ENCODE measurements at places on chromosomes 4 and X.

GRCh38 chr4:147737623-147738022, 5.7 kb downstream of the ARHGAP10 start:
- DNase-seq: peak; percentile 58

DNA sequence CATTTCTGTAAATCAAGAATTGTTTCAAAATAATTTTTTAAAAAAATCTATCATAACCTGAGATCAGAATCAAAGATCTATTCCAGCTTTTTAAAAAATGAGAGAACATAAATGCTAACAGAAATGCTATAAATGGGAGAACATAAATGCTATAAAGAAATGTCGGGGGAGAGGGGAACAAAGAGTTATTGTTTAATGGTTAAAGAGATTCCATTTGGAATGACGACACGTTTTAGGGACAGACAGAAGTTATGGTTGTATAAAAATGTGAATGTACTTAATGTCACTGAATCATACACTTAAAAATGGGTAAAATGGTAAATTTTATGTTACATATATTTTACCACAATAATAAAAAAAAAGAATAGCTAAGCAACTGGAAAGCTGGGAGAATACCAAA, 127.1 kb downstream of the ATRX start:
- DNase-seq: no peak

DNA sequence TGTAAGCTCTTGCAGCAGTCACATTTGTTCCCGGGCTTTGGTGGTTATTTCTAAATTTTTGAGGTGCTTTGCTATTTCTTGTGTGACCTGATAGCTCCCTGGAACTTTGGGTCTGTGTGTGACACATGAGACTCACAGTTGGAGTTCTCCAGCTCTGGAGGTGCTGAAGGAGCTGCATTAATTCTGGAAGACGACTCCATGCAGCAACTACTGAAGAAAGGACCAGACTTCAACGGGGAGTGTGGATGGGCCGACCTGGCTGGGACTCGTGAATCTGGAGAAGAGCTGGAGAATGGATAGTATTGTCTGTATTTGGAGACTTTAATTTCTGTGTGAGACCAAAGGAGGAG, 1.5 kb downstream of the MRFAP1 start:
- DNase-seq: no peak

- DNase-seq: no peak
Observed at GRCh38 chrX:2430265-2430825, 70.4 kb downstream of the DHRSX start.

- DNase-seq: no peak
Observed at GRCh38 chrX:19569121-19569805, 54.0 kb upstream of the MAP3K15 start.

DNA sequence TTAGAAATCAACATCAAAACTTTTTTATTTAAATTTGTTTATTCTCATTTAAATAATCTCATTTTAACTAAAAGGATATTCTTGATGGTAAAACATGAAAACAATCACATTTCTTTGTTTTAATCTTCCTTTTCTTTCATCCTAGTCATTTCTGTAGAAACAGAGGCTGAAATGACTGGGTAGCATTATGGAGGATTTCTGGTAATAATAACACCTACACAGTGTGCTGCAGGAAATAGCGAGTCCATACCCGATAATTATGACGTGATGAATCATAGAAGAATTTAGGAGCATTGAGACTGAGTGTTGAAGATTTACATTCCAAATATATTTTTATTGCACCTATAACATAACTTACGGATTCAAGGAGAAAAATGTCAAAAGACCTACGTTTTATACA, 31.4 kb upstream of the BBS12 start:
- DNase-seq: no peak

- DNase-seq: no peak
Observed at GRCh38 chr4:98310867-98311266, 49.7 kb downstream of the RAP1GDS1 start.

DNA sequence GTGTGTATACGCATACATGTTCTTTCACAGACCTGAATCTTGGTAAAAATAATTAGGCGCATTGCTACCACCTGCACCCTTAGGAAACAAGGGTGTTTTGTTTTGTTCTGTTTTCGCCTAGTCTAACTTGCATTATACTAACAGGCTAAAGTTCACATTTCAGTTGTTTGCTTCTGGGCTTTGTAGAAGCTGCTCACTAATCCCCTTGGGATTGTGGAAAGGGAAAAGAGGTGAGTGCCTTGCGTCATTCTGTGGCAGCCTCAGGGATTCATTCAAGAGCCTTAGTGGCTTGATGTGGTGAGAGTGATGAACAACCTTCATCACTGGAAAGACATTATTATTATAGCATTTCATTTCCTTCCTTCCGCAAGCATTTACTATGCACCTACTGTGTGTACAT, 331.1 kb downstream of the ADGRL3 start:
- DNase-seq: peak; percentile 25

GRCh38 chr4:138727731-138728130, 287.9 kb upstream of the NOCT start:
- no peak for DNase-seq

DNA sequence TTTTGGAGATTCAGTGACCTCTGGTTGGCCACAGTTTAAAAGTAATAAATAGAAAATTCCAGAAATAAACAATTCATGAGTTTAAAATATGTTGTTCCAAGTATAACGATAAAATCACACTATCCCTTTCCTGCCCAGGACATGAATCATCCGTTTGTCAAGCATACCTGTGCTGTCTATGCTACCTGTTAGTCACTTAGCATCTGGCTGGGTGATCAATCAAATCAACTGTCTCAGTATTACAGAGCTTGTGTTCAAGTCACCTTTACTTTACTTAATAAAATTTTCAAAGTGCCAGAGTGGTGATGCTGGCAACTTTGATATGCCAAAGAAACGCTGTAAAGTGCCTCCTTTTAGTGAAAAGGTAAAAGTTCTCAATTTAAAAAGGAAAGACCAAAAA, 979.5 kb upstream of the NDST4 start:
- no peak for DNase-seq

- no peak for DNase-seq
Observed at GRCh38 chrX:44459501-44459900, 83.2 kb downstream of the FUNDC1 start.

- peak; percentile 51 for DNase-seq
Observed at GRCh38 chr4:4182835-4183568, 43.7 kb downstream of the OTOP1 start.

- DNase-seq: no peak
Observed at GRCh38 chrX:72569786-72570185, 2.9 kb downstream of the HDAC8 start.

DNA sequence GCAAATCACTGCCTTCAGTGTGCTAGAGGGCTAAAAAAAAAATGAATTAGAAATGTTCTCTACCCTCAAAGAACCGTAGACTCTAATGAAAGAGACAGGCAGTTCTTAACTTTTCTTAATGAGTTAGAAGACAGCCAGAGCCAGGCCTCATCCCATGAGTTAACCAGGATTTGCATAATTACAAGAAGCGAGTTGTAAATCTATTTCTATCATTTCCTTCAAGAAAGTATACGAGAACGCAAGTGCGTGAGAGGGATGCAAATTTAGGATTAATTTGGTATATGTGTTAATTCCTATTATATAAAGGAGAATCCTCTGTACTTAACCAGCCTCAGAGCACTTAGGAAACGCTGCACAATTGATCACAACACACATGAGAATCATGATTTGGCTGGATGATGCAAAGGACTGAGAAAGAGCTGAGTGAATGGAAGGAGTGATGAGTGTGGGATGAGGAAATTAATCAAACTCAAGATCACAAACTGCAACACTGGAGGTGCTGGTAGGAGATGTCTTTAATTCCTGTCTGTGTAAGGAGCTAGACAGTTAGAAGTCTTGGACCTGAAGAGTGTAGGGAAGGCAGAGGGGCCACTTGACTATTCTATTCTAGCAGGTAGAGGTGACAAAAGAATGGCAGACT, 157.2 kb downstream of the ATP10D start:
- DNase-seq: no peak

- DNase-seq: no peak
Observed at GRCh38 chr4:105719204-105719603, 10.6 kb downstream of the GSTCD start.

DNA sequence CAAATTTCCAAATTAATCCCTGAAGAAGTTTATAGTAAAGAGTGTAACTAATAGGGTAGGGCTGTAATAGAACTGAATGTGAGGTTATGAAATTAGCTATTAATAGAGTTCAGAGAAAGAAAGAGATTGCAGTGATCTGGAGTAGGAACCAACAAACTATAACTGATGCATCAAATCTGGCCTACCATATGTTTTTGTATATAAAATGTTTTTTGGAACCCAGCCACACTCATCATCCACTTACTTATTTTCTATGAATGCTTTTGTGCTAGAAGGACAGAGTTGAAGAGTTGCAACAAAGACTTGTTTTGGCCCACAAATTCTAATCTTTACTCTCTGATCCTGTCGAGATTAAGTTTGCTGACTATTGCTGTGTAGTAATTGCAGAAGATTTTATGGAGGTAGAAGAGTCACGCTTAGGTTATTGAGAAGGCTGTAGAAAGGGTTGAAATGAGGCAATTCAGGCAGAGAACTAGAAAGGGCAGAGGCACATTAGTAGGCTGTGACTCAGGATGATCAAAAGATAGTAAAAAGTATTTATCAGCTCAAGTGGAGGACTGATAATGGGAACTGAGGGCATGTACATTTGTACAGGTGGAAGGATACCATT, 298.7 kb upstream of the EMCN start:
- no peak for DNase-seq

DNA sequence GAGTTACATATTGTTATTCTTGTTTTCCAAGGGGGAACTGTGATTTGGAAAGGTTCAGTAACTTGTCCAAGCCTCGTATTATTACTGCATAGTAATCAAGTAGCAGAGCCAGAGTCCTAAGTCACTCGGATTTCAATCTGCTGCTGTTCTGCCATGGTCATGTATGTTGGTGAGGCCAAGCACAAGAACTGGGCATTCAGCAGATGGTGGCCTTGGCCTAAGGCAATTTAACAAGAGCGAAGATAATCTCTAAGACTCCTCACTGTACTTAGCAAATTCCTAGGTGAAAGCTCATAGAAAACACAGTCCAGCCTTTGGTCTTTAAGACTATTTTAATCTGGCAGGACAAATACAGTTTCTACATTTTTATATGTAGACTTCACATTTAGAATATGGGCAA, 64.8 kb downstream of the NDST3 start:
- peak; percentile 91 for DNase-seq

DNA sequence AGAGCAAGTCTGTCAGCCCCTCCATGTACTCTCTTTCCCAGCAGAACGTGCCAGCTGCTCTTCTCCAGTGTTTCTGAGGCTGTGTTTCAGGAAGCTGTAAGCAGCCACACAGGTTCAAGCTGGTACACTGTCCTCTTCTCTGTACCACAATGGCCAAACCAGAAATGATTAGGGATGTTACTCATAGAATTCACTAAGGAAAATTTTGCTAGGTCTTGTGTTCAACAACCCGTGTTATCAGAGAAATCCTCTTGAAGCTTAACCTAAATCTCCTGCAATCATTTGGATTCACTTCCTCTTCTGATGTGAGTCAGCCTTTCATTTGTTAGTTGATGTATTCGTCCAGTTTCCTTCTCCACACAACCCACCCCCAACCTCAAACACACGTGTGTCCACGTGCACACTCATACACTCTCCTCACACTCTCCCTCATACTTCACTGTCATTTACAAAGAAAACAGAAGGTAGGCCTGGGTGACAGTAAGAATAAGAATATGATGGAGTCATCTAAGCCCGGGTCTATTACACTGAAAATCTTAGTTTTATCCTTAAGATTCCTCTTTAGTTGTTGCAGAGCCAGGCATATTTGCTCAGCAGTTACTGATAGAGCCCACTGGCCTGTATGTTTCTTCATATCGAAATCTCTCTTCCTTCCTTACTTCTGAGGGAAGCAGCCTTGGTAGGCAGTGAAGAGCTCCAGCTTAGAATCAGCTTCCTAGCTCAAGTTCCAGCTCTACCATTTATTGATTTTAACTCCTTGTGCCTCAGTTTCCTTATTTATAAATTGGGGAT, 63.4 kb downstream of the DCUN1D4 start:
- DNase-seq: no peak

- no peak for DNase-seq
Observed at GRCh38 chrX:36684053-36684452, 324.1 kb upstream of the FAM47C start.

DNA sequence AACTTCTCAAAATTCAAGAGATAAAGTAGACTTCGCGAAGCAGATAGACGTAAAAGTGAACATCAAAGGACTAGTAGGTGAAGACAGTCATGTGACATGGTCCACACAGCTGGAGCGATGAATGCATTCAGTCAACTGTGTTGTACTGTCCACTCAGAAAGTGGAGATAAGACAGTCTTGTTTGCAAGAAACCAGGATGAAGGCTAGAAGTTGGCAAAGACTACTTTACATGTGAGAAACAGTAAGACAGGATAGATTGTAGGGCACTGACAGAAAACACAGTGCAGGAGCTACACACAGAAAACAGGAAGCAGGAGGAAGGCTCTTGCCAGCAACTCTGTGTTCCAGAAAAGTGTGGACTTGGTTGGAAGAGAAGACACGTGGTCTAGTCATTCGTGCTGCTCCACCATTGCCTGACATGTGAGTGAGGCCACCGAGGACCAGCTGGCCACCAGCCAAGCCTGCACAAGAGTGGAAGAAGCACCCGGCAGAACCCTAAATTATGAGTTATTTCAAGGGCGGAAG, 78.9 kb downstream of the FAT1 start:
- DNase-seq: no peak

GRCh38 chr4:164943192-164943591, 34.3 kb downstream of the TRIM61 start:
- DNase-seq: no peak

GRCh38 chr4:78417603-78418002, 134.0 kb upstream of the ANXA3 start:
- DNase-seq: no peak

GRCh38 chr4:78544678-78545077, 6.9 kb upstream of the ANXA3 start:
- no peak for DNase-seq

- no peak for DNase-seq
Observed at GRCh38 chr4:81426770-81427289, 44.9 kb downstream of the RASGEF1B start.

GRCh38 chr4:144056800-144057199, 37.6 kb upstream of the GYPB start:
- no peak for DNase-seq

- no peak for DNase-seq
Observed at GRCh38 chr4:123350191-123350544, 46.4 kb upstream of the SPRY1 start.

DNA sequence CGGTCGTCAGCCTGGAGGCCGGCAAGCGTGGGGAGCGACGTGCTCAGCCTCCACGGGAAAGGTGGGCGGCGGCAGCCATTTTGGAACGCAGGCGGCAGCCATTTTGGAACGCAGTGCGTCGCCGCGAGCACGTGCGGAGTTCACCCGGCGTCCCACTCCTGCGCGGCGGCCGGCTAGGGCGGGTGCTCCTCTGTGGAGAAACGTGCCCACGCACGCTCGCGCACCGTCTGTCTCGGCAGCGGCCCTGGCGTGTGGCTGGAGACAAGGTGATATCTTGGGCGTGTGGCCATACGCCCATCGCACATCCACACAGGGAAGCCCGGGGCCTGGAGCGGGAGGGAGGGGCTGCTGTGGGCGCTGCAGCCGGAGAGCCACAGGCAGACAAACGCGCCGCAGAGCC, 21.1 kb downstream of the CPLX1 start:
- DNase-seq: no peak

Data from WERI-Rb-1 (cell line).